ENCODE measurements at places on chromosomes 5 and 9.

GRCh38 chr5:34499001-34499734 lies 157.0 kb upstream of the RAI14 start:
- DNase-seq = no peak

- no peak for DNase-seq
These were observed 57.0 kb upstream of the ACOT12 start for GRCh38 chr5:81450940-81451339.

GRCh38 chr5:68803881-68804319 lies 289.9 kb upstream of the SLC30A5 start:
- no peak for DNase-seq

- no peak for DNase-seq
These were observed 417.1 kb downstream of the DMRTA1 start for GRCh38 chr9:22863736-22864135.

GRCh38 chr5:89353837-89354551 lies 471.0 kb upstream of the MEF2C start:
- DNase-seq = no peak

DNA sequence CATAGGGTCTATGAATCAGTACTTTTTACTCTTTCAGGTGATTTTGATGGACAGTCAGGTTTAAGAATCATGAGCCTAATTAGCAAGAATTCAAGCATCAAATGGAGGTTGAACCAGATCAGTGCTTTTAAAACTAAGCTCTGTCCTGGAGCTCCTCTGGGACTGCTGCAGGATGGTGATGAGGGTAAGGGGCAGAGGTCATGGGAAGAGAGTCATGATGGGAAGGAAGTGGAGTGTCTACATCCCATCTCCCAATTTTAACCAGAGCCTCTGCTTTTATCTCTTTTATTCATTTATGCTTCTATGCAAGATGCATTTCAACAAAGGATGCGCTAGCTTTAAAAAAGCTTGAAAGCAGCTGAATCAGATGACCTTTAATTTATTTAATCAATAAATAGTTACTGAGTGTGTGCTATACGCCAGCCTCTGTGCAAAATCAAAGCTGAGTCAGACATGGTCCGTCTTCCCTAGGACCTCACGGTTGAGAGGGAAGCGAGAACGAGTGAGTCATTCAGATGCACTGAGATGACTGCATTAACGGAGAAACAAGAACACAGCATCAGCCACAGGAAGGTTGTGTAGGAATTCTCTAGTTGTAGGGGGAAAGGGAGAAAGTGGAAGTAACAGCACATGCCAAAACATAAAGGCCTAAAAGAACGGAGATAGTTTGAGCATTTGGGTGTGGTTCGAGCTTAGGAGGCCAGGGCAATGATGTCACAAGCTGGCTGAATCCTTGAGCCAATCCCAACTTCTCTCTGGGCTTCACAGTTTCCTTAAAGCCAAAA lies 441.6 kb upstream of the BRINP1 start:
- DNase-seq = no peak

DNA sequence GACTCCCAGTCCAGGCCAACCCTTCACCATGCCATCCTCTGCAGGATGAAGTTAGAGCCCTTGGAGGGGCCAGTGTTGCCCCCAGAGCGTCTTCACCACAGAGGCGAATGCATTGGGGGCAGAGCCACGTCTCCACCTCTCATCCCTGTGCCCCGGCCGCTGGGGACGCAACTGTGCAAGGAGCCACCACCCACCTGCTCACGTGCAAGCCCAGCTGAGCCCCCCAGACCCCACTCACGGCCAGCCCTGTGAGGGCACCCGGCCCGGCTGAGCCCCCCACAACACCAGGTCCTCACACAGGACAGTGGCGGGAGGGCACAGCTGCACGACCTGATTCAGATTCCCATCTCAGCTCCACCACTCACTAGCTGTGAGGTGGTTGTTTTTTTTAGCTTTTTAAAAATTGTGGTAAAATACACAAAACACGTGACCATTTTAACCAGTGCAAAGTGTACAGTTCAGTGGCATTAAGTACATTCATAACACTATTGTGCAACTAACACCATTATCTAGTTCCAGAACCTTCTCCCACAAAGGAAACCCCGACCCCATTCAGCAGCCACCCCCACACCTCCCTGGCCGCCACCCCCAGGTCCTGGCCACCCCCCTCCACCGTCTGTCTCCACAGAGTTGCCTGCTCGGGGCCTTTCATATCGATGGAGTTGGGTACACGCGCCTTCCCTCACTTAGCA lies 33.5 kb upstream of the UBAC1 start:
- no peak for DNase-seq

DNA sequence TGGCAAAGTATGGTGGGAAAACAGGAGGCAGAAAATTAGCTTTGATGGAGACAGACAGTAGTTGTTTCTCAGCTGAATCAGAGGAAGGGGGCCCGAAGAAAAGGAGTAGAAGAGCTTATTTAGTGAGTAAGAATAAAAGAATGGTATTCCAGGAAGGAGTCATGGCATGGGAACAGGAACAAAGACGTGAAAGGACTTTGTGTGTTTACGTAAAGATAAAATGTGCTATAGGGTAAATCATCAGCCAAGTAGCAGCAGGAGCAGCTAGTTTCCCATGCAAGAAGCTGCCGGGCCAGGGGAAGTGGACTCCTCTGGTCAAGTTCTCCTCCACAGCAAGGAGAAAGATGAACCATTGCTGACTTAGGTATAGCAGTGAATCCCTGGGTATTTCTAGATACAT lies 454.5 kb downstream of the HINT1 start:
- DNase-seq = no peak

- DNase-seq = no peak
These were observed 278 bp upstream of the NIPSNAP3A start for GRCh38 chr9:104747245-104747564.

DNA sequence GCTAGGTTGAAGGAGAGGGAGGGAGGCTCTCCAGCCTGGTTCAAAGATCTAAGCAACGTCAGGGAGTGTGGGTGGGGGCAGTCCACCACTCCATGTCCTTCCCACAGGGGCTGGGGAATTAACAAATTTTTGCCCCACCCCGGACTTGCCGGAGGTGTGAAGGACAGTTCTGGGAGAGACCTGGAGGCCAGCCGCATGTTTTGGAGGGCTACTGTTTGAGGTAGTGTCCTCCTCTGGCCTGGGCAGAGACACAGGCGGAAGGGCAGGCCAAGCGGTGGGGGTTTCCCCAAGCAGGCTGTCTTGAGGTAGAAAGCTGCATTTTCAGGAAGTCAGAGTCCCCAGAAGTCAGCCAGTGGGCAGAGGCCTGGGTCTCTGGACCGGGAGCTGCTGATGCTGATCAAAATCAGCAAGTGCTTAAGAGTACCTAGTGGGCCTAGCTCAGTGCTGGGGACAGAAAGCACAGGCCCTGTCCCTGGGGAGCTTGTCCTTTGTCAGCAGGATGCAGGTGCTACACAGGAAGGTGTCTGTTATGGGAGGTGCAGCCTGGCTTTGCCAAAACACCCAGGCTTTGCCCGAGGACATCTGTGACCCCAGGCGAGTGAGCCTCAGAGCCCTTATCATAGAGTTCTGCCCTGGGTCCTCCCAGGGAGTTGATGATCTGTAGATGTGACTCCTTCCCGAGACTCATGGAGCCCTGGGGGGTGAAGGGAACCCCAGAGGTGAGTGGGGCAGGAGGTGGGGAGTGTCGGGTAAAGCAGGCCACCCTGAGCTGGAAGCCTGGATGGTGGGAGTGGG lies 18.5 kb downstream of the JADE2 start:
- DNase-seq = no peak

- DNase-seq = no peak
These were observed 29.3 kb upstream of the ABL1 start for GRCh38 chr9:130805510-130806326.

- DNase-seq = no peak
These were observed 280.1 kb upstream of the DMRT1 start for GRCh38 chr9:561427-561826.

DNA sequence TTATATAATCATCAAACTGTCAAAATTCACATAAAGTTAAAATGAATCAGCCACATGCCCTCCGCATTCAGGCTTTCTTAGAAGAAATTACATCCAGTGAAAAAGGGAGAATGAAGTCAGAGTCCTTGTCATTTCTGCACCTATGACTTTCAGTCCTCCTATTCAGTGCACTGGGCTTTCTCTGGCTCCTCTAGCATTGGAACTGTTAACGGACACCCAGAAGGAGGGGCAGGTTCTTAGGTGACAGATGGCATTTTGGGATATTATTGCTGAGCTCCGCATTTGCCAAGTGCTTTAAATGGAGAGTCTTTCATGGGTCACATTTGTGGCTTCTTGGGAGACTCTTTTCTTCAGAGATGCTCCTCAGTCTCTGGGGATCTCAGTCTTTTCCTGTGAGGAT lies 40.0 kb downstream of the ADAMTS19 start:
- no peak for DNase-seq

DNA sequence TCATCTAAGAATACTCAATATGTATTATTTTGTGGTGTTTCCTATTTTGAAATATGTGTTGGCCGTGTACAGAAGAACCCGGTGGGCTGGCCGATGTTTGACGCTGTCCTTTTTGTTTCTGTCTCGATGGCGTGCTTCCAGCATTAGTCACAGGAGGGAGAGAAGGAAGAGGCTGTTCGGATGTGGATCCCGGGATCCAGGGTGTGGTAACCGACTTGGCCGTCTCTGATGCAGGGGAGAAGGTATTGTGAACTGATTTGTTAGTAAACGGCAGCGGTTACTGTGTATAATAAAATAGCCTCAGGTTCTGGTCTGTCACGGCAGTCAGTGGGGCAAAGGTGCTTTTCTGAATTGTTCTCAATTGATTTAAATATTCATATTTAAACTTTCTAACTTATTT lies 275.0 kb downstream of the ARHGEF28 start:
- no peak for DNase-seq

GRCh38 chr5:157994906-157995519 lies 136.1 kb upstream of the CLINT1 start:
- DNase-seq = no peak

GRCh38 chr5:176608937-176609723 lies 826 bp downstream of the GPRIN1 start:
- DNase-seq = no peak

DNA sequence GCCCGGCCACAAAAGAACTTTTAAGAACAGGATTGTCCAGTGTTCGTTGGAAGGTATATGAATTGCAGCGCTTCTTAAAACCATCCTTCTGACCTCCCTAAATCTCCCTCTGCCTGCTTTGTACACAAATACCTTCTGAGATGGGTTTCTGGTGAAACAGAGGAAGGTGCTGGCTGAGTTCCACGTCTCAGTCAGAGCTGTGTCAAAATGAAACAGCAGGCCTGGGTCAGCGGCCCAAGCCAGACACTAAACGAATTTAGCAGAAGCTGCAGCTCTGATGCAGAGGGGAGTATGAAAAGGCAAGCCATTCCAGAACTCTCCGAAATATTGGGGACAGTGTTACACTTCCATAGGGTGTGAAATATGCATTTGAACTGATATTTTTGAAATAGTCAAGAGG lies 37.8 kb upstream of the CRB2 start:
- no peak for DNase-seq

- DNase-seq = no peak
These were observed 88.8 kb upstream of the TTC23L start for GRCh38 chr5:34750206-34750605.

DNA sequence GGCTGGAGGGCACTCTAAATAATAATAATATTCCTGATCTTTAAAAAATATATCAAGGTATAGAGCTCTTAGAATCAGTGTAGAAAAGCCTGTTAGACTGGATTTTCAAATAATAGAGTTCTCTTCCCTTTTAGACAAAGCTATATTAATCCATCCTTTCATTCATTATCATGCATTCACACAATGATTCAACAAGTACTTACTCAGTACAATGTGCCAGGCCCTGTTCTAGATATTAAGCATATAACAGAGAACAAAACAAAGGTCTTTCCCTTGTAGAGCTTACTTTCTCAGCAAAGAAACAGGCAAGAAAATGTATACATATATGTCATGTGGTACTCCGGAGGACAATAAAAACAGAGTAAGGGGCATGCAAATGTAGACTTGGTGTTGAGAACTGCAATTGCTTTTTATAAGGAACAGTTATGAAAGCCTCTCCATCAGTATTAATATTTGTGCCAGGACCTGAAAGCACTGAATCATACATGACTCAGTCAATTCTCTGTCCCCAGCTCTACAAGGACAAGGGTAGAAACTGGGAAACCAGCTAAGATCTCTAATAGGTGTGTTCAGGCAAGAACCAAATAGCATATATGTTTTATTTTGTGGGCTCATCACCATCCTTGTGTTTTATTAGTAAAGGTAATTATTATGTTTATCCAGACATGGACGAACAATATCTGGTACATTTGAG lies 72.2 kb downstream of the PIP5K1B start:
- no peak for DNase-seq

GRCh38 chr9:6712041-6712440 lies 45.7 kb upstream of the KDM4C start:
- no peak for DNase-seq

GRCh38 chr9:1880038-1880565 lies 135.0 kb upstream of the SMARCA2 start:
- no peak for DNase-seq

DNA sequence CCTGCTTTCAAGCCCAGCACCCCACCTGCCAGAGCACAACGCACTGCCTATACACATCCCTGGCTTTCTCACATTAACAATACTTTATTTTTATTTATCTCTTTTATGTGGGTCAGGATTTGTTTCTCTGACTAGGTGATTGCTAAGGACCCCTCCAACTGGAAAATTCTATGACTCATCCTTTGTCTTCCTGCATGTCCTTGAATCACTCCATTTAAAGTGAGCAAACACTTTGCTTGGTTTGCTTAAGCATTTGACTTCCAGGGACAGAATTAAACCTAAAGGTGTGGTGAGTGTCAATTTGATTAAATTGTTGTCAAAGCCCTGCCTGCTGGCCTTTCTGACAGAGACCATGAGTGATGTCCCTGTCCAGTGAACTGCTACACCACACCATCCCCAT lies 536.5 kb upstream of the BRINP1 start:
- no peak for DNase-seq

DNA sequence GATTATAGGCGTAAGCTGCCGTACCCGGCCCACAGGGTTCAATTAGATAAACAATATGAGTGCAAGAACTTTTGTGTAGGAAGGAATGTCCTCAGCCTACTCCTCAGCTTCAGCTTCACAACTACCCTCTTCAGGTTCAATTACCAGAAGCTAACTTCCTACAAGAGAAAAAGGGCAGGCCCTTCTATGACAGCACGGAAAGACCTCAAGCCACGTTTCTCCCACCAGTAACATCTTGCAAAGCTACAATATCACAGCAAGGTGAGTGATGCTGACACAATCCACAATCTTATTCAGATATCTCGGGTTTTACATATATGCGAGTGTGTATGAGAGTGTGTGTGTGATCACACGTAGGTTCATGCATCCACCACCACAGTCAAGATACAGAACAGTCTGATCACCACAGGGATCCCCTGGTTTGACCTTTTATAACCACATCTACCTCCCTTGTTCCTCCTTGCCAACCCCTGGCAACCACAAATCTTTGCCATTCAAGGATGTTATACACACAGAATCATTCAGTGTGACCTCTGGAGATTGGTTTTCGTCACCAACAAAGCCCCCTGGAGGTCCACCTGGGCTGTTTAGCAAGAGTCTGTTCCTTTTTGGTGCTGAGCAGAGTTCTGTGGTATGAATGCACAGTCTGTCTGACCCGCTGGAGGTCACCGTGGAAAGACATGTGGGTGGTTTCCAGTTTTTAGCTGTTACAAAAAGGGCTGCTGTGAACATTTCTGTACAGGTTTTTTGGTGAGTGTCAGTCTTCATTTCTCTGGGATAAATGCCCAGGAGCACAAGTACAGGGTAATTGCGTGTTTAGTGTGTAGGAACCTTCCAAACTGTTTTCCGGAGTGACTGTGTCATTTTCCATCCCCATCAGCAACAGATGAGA lies 38.2 kb downstream of the IPPK start:
- DNase-seq = no peak

All from activated CD8-positive, alpha-beta memory T cell treated with anti-CD3 and anti-CD28 coated beads for 4 hours (primary cell).